ENCODE measurements at places on chromosomes 12 and 14.

GRCh38 chr12:120235369-120236323, 29.9 kb downstream of the PXN start:
- no peak for DNase-seq

- no peak for DNase-seq
Observed at GRCh38 chr12:65911321-65911720, 87.0 kb downstream of the HMGA2 start.

DNA sequence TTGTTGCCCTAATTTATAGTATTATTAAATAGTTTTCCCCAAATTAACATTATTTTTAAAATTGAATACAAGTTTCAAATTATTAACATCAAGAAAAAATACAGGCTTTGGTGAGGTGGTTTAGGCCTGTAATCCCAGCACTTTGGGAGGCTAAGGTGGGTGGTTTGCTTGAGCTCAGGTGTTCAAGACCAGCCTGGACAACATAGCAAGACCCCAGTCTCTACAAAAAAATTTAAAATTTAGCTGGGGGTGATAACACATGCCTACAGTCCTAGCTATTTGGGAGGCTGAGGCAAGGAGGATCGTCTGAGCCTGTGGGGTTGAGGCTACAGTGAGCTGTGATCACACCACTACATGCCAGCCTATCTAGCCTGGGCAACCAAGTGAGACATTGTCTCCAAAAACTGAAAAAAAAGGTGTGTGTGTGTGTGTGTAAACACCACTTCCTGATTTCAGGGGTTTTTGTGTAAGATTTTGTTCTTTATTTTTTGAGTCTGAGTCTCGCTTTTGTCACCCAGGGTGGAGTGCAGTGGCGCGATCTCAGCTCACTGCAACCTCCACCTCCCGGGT, 3.9 kb upstream of the DNAL1 start:
- no peak for DNase-seq

DNA sequence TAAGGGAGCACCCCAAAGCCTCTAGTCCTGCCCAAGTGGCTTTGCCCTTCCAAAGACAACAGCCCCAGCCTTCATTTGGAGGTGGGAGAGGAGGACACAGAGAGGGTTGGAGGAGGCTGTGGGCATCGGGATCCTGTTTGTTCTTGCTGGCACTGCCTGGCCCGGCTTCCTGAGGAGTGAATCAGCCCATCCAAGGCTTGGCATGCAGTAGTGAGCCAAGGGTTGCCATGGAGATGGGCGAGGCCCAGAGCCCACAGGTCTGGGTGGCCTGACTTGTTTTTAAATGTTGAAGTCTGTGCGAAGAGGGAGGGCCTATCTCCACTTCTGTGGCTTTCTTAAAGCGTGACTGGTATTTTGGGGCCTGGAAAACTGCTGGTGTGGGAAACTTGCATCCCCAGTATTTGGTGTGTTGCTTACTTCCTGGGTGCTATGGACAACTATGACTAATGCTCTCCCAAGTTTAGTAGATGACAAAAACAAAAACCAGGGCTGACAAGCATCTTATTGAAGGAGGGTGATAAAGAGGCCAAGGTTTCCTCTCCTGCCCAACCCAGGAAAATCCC, 15.8 kb downstream of the CD9 start:
- DNase-seq: no peak

DNA sequence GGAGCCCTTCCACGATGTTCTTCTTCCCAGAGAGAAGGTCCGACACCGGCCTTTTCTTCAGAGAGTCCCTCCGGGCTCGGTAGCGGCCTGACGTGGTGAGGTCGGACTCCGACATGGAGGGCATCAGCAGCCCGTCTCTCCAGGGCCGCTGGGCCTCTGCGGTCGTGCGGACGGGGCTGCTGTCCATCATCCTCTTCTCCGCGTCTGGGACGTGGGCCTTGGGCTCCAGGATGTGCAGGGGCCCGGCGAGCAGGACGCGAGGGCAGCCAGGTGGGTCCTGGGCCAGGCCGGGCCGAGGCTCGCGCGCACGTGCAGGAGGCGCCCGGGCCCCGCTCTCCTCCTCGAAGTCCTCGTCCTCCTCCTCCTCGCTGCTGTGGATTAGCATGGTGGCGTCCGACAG, 75.9 kb downstream of the PTPN21 start:
- no peak for DNase-seq

- DNase-seq: no peak
Observed at GRCh38 chr12:46439793-46440511, 67.4 kb upstream of the SLC38A2 start.

GRCh38 chr14:67166450-67166853, 22.8 kb upstream of the GARIN2 start:
- DNase-seq: no peak

DNA sequence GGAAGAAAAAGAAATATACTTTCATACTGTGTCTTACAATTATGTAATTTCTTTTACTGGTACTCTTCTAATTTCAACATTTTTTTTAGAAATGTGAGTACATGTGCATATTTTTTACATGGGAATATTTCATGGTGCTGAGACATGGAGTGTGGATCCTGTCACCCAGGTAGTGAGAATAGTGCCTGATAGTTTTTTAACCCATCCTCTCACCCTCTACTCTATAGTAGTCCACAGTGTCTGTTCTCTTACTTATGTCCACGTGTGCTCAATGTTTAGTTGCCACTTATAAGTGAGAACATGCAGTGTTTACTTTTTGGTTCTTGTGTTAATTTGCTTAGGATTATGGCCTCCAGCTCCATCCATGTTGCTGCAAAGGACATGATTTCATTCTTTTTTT, 548.8 kb downstream of the AACS start:
- DNase-seq: no peak

GRCh38 chr14:67516676-67517075, 16.4 kb upstream of the PLEKHH1 start:
- DNase-seq: no peak

DNA sequence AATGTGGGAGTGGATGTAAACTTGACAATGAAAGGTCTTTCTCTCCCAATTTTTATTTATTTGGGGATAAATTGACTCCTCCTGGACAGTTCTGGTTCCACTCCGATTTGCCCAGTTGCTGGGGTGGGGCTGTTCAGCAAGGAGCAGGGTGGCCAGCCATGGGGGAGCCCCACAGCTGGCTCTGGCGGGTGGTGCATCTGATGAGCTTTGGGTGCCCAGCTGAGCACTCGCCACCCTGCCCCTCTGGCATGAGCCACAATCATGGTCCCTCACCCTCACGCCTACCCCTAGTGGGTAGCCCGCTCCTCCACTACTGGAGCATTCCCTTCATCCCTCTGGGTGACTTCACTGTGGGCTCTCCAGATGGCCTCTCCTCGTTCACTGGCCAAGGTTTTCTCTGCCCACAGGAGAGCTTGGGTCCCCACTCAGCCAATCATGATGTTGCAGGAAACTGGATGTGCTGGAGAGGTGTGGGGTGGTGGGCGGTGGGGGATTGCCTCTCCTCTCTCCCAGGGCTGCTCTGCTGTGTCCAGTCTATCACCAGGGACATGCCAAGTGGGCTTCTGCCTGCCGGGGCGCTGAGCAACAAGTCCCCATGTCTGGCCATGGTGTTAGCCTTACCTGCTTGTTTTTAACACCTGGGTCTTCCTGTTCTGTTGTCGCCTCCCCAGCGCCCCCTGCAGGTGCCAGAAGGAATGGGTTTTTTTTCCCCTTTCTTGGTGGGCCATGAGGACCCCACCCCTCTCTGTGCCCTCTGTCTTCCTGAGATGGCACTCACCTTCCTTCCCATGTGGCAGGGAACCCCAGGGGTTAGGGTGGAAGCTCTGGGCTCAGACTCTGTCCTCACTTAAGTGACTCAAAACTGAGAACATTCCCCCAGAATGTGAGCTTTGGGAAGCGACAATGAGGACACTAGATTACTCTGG, 3.4 kb downstream of the CYP46A1 start:
- DNase-seq: peak; percentile 44

GRCh38 chr14:25406818-25407217, 356.9 kb upstream of the STXBP6 start:
- DNase-seq: no peak

DNA sequence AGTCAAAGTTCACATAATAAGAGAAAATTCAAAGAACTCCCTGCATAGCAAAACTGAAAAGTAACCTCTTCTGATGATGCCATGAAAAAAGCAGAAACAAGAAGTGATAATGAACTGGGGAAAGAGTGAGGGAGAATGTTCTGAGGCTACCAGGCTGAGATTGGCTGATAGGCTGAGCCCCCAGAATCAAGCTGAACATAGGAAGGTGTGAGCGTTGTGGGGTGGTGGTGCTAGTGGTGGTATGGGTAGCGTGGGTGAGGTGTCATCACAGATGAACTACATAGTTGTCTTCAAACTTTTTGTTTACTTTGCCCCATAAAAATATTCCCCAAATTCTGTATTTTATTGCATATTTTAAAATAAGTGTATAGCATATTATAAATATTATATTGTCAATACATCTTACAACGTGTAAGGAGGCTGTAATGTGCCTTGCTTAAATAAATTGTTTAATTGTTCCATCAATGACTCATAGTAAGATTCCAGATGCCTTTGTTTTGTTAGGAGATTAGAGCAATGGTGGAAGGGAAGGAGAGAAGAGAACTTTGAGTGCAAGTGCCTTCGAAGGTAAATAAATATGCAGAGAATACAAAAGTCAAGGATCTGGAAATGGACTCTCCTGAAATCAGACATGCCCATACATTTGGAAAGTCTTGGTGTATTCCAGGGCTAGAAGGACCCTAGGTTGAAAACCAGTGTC, 15.8 kb upstream of the CFAP54 start:
- DNase-seq: no peak

DNA sequence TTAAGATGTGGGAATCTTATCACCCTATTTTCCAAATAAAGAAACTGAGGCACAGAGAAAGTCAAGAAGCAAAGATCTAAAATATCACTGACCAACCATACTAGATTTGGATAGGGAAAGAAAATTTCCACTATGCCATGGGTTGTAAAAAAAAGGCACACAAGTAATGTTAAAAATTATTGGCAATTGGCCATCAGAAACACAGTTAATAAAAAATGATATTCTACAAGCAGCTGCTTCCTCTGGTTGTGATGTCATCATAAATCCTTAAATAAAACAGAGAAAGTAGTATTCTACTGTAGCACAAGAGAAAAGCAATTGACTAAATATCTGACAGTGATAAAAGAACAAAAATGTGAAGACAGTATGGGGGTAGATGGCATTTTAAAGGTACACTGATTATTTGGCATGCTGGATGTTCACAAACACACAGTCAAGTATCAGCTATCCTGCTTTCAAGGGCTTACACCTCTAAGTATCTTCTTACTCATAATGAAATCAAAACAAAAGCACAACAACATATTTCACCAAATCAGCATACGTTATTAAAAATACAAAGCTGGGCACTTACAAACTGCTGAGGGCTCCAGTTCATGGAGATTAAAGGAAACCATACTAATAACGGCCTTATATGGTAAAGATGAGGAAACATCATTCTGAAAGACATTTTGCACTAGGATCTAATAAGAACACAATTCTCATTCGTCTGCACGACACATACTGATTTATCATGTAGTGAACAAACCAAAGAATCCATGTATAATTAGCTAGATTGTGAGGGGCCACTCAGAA, 45.7 kb downstream of the CORO1C start:
- DNase-seq: no peak

- DNase-seq: no peak
Observed at GRCh38 chr12:124592050-124592449, 24.6 kb upstream of the NCOR2 start.

- DNase-seq: no peak
Observed at GRCh38 chr14:51576879-51577278, 74.8 kb upstream of the FRMD6 start.

DNA sequence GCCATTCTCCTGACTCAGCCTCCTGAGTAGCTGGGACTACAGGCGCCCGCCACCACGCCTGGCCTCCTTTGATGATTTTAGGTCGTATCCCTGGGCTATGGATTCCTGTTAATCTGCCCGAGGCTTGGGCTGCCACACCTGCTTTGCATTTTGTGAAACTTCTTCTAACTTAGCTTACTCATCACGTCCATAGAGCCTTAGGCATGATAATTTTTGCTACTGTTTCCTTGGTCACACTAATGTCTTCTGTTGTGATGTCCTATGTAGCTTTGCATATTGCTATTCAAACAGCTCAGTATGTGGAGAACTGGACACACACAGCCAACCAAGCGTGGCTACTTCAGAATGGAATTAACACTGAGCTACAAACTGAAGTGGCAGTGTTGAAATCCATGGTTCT, 47.5 kb upstream of the DDX11 start:
- no peak for DNase-seq

- DNase-seq: no peak
Observed at GRCh38 chr14:79543967-79544697, 667.2 kb downstream of the DIO2 start.

DNA sequence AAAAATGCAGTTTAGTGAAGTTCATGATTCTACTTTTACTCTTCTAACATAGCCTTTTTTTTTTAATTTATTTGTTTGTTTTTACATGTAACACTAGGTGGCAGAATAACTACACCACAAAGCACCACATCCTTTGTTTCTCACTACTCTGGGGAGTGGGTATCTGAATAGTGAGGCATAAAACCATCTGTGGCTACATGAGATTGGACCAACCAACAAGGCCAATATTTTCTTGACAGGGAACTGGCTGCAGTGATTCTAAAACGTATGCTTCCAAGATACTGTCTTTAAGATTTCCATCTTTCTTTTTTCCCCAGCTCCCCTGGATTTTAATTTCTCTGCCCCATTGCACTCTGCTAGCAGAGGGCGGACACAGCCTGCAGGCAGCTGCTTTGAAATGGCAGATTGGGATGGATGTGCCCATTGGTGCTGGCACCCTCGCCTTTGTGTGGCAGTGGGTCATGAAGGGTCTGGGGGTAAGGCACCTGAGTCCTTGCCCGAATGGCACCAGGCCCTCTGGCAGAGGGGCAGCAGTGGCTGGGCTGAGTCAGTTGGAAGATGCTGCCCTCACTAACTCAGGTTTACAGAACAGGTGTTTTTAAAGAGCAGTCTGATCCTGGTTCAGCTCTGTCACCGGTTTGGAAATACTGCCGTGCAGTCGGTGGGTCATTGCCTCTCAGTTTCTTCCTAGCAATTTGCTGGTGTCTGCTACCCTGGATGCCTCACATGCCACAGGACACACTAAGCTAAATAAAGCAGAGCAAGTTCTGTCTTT, 429.1 kb downstream of the RAD51B start:
- no peak for DNase-seq

GRCh38 chr12:2322554-2323120, 269.9 kb downstream of the CACNA1C start:
- DNase-seq: no peak

DNA sequence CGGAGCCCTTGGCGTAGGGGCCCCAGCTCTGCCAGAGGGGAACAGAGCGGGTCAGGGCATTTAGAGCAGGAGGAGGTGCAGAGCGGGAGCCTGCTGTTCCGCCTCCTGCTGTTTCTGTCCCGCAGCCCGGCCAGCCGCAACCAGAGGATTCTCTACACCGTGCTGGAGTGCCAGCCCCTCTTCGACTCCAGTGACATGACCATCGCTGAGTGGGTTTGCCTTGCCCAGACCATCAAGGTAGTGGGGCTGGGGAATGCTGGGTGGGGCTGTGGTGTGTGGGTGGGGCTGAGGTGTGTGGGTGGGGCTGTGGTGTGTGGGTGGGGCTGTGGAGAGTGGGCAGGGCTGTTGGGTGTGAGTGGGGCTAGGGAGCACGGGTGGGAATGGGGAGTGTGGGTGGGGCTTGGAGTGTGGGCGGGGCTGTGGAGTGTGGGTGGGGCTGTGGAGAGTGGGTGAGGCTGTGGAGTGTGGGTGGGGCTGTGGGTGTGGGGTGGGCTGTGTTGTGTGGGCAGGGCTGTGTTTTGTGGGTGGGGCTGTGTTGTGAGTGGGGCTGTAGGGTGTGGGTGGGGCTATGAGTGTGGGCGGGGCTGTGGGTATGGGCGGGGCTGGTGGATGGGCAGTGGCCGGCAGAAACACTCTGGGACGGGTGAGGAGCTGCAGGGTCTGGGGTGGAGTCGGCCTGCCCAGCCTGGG, 8.0 kb downstream of the ASPG start:
- DNase-seq: no peak

- DNase-seq: no peak
Observed at GRCh38 chr12:108304633-108305032, 34.5 kb downstream of the CMKLR1 start.

All from liver (tissue), 10 donors.